ENCODE measurements at places on chromosomes 13 and 19.

GRCh38 chr19:13154241-13154778 is 4.1 kb downstream of the IER2 start:
- ATAC-seq = peak; percentile 10

DNA sequence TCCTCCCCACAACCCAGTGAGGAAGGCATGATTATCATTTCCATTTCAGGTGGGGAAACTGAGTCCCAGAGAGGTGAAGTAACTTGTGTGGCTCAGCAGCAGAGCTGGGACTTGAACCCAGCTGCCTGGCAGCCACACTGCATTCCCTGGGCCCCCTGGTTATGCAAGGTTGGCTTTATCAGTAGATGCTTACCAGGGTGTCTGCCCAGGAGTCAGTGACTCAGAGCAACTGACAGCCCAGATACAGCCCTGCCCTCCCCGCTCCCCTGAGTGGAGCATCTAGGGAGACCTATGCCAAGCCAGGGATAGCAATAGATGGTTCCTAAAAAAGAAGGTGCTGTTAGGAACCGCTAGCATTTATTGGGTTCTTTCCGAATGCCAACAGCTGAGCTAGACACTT is 5.9 kb downstream of the IGLON5 start:
- ATAC-seq = no peak

DNA sequence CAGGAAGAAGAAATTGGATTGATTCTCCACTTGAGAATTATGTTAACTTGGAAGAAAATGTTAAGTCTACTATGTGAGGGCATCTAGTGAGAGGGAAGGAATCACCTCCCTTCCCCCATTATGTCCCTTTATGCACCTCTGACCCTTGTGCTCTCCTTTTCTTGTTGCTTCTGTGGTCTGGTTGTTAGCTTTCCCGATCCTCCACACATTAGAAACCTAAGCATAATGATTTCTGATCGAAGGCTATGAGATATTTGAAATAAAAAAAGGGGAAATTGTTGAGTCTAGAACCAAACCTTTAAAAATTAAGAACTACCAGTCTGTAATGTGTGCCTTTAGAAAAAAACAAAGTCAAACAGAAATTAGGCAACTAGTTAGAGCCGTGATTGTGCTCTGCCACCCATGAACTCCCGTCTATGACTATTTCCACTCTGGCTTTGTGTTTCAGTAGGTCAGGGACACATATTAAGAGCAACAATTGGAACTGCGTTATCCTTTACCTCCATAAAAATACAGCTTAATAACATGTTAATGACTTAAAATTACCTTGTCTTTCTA is 463 bp upstream of the GPC6 start:
- no peak for ATAC-seq

GRCh38 chr19:46205183-46205984 is 24.2 kb upstream of the IGFL1 start:
- no peak for ATAC-seq

GRCh38 chr19:46069806-46070341 is 29.1 kb upstream of the IGFL4 start:
- ATAC-seq = peak; percentile 80

- ATAC-seq = no peak
These were observed 96.6 kb downstream of the ELF1 start for GRCh38 chr13:40922437-40923040.

DNA sequence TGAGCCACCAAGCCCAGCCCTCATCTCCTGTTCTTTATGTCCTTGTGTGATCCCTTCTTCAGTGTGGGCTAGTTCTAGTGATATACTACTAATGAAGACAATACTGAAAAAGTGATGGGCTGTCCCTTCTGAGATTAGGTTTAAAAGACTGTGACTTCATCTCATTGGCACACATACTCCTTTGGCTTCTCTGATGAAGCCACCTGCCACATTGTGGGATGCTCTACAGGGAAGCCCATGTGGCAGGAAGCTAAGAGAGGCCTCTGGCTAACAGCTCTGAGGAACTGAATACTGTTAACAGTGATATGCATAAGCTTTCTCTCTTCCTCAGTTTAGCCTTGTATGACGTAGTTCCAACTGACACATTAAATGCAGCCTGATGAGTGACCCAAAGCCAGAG is 13.6 kb downstream of the CSNK1A1L start:
- no peak for ATAC-seq

DNA sequence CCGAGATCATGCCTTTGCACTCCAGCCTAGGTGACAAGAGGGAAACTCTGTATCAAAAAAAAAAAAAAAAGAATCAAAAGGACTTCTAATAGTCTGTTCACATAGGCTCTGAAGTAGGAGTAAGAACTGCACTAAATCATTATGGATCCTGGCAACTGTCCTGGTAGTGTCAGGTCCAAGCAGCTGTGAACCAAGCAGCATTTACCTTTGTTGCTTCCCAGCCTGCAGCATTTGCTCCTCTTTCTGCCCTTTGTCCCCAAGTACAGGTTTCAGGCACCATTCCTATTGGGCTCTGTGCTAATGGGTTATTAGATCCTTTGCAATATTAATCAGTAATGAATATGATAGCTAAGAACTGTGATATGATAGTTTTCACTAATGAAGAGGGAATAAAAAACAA is 77.4 kb upstream of the NBEA start:
- no peak for ATAC-seq

- ATAC-seq = no peak
These were observed 1930.2 kb downstream of the OLFM4 start for GRCh38 chr13:54958781-54959180.

GRCh38 chr13:78035500-78035899 is 116.9 kb upstream of the EDNRB start:
- ATAC-seq = no peak

- no peak for ATAC-seq
These were observed 114.2 kb downstream of the TEX29 start for GRCh38 chr13:111434578-111435159.

- no peak for ATAC-seq
These were observed 5.3 kb downstream of the PDCD2L start for GRCh38 chr19:34409189-34410164.

GRCh38 chr19:34493649-34494044 is 12.1 kb downstream of the WTIP start:
- no peak for ATAC-seq

DNA sequence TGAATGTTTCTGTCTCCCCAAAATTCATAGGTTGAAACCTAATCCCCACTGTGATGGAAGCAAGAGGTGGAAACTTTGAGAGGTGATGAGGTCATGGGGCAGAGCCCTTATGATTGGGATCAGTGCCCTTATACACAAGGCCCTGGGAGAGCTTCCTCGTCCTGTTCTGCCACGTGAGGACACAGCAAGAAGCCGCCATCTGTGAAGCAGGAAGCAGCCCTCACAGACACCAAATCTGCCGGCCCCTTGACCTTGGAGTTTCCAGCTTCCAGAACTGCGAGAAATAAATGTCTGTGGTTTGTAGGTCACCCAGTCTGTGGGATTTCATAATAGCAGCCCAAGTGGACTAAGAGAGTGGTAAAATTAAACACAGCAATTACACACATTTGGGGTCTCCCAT is 737.4 kb downstream of the UQCRFS1 start:
- no peak for ATAC-seq

DNA sequence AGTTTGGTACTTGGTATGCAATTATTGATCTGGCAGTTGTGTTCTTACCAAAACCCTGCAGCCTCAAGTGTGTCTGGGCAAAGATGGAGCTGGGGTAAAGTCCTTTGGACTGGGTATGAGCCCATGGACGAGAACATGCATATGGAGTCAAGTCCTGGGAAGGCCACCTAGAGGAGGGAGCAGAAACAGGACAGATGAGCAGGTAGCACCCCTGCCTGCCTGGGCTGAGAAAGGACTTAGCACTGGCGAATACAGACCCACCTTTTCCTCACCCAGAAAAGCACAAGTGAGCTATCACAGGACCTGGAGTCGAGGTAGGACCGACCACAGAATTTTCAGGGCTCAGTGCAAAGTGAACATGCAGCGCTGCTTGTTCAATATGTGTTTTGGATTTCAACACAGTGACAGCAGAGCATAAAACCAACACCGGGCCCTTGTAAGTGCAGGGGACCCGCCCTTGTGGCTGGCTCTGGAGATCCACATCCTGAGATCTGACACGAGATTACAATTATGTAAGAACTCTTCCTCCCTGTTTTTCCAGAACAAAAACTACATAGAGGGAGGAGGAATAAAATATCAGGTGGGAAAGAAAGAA is 25.9 kb downstream of the IGFL2 start:
- no peak for ATAC-seq

DNA sequence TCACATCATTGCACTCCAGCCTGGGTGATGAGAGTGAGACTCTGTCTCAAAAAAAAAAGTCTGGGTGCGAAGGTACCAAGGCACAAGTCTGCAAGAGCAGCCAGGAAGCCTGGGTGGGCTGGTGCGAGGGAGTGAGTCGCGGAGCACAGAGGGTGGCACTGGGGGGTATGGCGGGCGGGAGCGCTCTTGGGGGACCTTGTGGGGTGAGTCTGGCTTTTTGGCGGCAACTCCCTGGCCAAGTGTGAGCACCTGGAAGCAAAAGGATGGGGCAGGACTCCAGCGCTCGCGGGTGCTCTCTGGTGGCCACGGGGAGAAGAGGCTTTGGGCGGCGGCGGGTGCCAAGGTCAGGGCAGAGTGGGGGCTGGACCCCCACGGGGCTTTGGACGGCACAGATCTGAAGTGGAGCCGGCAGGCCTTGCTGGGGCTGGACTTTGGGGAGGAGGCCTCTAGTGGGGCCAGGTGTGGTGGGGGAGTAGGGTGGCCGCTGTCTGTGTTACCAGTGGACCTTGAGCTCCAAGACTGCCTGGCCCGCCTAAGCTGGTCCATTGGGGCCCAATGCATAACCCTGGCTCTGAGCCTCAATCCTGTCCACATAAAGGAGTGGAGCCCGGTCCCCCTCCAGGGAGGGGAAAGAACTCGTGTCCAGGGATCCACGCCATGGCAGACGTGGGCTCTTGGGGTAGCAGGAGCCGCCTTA is 1.6 kb downstream of the P2RY11 start:
- peak; percentile 41 for ATAC-seq

DNA sequence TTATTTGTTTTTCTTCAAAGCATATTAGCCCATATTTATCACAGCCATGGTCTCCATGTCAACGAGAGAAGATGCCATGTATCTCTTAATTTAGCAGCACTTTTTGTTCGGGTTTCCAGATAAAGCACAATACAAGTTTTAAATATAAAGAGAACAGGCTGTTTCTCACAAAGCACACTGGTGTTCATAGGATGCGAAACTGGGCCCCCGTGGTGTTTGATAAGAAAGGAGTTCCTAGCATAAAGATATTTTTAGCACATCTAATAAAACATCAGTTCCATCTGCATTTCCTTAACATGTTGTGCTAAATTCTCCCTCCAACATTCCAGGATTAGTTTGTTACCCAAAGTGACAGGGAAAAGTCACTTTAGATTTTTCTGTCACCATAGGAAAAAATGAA is 72.4 kb upstream of the EDNRB start:
- no peak for ATAC-seq

- ATAC-seq = peak; percentile 30
These were observed 232.9 kb downstream of the FOXO1 start for GRCh38 chr13:40433577-40433976.

GRCh38 chr19:2394442-2395292 is 32.7 kb downstream of the TIMM13 start:
- ATAC-seq = no peak

- no peak for ATAC-seq
These were observed 6.1 kb downstream of the INSR start for GRCh38 chr19:7288131-7288530.

Measured in esophagus mucosa (tissue), 1 donor.